ENCODE measurements at places on chromosomes 5 and 9.

DNA sequence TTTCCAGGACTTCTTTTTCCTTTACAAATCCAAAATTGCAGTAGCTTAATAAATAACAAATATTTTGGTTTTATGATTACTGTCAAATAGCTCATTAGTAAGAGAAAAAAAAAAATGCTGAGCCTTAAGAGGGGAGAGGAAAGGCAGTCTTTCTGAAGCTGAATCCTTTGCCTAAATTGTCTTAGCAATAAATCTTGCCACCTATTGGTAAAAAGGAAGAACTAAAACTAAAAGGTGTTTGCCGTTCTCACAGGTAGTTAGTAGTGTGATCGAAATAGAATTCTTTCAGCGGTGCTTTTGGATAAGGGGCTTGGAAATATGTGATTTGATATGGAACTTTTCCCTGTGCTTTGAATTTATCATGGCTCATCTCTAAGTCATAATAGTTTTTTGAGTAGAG, 31.2 kb downstream of the PIK3R1 start:
- no peak for DNase-seq

GRCh38 chr5:124924729-124925128, 178.3 kb upstream of the ZNF608 start:
- DNase-seq: no peak

DNA sequence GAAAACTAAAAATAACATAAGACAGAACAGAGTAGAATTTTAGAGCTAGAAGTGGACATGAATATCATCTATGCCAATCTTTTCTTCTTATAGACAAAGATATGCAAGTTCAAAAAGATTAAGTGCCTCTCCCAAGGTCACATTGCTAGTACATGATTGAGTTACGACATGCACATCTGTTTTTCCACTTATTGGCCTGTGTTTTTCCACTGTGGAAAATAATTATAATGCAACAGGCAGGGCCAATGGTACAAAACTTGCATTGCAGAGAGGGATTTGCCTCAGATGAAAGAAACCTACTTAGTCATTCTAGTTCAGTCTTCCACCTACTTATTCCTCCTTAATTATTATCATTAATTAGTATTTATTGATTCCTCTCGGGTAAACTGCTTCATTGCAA, 407.8 kb upstream of the SGCD start:
- DNase-seq: no peak

- DNase-seq: no peak
Observed at GRCh38 chr5:159182691-159183090, 26.7 kb downstream of the RNF145 start.

DNA sequence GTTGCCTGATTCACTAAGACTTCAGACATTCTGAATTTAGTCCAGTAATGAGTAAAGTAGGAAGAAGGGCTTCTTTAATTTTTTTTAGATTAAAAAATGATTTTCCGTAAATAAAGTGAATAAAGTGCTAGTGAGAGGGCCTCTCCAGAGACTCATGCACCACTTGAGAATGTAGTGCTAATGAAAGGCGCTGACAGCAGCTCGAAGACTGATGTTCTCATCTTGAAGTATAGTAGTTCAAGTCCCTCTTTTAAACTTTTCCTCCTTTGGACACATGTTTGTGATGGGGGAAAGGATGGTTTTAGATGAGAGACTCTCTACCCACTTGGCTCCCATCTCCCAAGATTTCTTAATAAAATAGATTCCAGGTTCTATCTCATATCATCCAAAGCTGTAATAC, 48.5 kb downstream of the G3BP1 start:
- no peak for DNase-seq

DNA sequence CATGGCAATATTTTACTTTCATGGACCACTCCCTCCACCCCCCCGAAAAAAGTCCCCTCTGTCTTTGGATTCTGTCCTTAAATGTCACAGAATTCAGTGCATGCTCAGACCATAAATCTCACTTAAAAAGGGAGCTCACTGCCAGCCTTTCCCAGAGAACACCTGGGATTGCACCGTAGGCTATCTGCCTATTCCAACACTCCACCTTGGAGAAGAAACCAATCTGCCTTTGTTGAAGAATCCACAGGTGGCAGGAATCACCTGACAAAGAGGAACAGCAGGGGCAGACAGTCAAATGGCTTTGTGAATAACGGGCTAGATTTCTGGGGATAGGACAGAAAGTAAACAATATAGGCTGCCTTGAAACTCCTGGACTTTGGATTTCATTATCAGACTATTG, 306.7 kb upstream of the BRINP1 start:
- DNase-seq: no peak

- DNase-seq: no peak
Observed at GRCh38 chr5:125492977-125493376, 746.5 kb upstream of the ZNF608 start.

GRCh38 chr9:135905380-135906258, 1.7 kb downstream of the CAMSAP1 start:
- DNase-seq: no peak

DNA sequence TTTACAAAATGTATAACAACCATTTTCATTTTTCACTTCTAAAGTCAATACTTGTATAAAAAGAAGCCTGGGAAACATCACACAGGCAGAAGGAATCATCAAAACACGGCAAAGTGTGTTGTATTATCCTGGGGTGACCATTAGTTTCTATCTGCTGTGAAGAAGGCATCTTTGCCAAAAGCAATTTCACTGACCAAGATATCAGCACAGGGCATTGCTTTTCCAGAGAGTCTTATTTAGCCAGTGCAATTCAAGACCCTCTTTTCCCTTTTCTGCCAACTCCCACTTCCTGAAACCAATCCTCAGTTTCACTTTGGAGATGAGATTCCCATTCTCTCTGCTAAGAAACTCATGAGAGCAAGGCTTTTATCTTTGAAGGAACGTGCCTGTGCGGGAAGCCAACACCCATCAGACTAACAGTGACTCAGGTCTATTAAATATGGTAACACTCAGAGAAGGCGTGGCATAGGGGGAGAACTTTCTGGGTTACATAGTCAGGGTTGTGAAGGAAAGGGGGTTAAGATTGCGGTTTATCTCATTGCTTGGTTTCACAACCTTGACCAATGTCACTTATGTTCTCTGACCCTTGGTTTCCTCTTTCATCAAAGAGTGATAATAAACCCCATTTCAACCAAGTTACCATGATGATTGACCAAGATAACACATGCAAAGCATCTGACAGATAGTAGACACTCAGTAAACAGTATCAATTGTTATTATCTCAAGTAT, 666.9 kb upstream of the KLF4 start:
- no peak for DNase-seq

DNA sequence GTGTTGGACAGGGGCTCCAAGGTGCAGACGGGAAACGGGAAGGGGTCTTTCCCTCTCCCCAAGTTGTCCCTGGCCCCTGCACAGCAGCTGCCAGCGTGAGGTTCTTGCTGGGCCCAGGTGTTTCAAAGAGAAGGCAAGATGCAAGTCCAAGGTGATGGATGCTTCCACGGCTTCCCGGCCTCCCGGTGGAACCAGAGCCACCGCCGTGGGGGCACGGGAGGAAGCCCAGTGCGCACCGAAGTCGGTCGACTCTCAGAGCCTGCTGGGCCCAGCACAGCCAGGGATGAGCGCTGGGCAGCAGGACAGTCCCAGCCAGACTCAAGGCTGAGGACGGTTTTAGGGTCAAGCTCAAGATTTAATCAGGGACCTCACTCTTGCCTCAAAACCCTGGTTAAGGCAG, 25.2 kb upstream of the BARHL1 start:
- DNase-seq: no peak

DNA sequence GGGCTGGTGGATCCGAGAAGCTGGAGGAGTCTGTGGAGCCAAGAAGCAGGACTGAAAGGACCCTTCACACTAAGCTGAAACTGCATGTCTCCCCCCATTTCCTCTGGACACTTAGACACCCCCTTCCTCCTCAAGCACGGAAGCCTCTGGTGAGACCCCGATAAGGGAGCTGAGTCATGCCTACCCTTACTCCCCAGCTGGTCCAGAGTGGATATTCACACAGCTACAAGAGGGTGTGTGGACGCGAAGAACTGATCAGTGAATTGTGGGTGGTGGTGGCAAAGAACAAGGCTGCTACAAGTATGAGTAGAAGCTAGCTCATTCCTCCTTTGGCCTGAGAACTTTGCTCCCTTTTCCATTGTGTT, 4.3 kb downstream of the TLN1 start:
- no peak for DNase-seq

GRCh38 chr9:113675475-113675941, 200.6 kb upstream of the ZNF618 start:
- DNase-seq: no peak

DNA sequence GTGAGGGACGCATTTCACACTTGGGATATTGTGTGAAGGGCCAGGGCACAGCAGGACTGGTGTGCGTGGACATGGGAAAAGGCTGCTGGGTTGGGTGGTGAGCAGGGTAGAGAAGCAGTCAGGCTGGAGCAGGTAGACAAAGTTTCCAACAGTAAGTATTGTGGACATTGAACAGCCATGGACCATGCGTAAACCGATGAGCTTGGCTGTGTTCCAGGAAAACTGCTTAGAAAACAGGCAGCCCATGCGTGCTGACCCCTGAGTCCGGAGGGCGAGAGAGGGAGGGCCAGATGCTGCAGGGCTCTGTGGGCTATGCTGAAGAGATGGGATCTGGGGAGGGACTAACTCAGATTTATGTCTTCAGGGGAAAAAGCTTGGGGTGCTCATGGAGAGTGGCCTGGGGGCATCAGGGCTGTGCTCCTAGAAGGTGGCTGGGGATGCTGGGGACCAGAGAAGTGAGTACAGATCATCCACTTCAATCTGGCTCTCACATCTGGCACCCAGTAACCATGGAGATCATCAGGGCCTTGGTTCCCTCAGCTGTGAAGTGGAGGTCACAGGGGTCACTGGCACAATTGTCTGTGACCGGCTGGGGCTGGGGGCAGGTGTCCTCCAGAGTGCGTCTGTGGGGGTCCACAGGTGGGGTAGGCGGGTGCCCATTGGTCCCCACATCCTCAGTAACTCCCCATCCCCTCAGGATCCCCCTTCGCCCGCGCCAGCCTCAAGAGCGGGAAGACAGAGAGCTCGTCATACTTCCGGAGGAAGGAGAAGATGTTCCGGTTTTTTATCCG, 93.3 kb downstream of the CACNA1B start:
- DNase-seq: no peak

- DNase-seq: no peak
Observed at GRCh38 chr5:115349001-115349817, 52.8 kb upstream of the CCDC112 start.

GRCh38 chr5:62385816-62386400, 17.8 kb downstream of the DIMT1 start:
- DNase-seq: no peak

DNA sequence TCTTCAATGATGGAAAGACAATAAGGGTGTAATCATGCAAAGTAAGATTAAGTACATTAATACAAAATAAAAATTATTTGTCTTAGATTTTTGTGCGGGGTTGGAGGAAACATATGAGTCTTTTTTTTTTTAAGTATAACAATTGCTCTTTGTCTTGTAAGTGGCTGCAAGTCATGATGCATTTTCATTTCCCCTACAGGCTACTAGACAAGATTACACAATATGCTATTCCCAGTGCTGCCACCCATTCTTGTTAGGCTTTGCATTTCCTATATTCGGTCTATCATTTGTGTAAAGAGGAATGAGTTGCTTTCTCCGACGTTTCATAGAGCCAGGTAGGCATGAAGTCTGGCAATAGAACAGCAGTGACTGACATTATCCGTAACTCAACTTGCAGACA, 294.2 kb upstream of the CYLC2 start:
- DNase-seq: no peak

DNA sequence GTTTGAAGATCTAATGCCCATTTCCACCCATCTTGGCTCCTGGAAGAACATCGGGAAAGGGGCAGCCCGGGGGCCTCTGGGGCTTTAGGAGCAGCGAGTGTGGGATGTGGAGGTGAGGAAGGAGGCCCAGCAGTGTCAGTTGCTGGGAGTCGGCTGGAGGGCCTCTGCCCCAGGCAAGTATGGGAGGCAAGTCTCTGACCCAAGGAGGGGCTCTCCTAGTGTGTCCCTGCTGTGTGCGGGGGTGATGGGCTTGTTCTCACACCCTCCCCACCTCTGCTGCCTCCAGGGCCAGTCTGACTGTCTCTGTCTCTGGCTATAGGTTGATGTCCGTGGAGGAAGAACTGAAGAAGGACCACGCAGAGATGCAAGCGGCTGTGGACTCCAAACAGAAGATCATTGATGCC, 129.7 kb downstream of the DAB2IP start:
- no peak for DNase-seq

GRCh38 chr9:119938871-119939270, 569.6 kb upstream of the BRINP1 start:
- no peak for DNase-seq

- no peak for DNase-seq
Observed at GRCh38 chr9:121199921-121200320, 1.7 kb downstream of the RAB14 start.

- no peak for DNase-seq
Observed at GRCh38 chr5:131019111-131019510, 145.9 kb downstream of the HINT1 start.

- no peak for DNase-seq
Observed at GRCh38 chr5:80238778-80239679, 16.8 kb downstream of the SERINC5 start.

DNA sequence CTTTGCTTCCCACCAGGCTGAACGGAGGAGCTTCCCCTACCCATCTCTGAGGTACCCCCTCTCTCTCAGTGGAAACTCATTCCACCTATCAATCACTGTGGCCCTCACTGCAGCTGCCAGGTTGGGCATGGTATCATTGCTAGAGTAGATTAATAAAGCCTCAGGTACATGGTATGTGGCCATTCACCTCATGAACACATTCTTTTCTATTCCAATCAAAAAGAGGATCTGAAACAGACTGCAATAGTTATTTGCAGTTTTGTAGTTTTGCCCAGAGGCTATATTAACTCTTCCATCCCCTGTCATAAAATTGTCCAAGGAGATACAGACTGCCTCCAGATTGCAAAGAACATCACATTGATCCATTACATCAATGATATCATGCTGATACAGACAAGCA, 85.8 kb upstream of the MVB12B start:
- no peak for DNase-seq

DNA sequence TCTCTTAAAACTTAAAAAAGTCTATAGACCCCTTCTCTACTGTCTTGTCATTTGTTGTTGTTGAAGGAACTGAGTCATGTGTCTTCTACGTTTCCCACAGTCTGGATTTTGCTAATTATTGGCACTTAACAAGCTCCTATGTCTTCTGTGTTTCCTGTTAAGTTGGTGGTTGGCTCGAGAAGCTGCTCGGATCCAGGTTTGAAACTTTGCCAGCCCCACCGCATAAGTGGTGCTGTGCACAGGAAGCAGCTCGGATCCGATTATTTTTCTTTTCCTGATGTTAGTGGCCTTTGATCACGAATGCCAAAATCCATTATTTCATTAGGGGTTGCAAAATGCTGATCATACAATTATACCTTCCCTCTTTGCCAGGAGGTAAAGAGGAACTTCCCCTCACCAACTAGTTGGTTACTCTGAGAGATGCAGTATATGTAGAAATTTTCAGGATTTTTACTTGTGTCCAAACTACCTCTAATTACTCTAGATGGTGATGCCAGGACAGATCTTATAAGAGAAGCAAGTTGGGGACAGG, 186.5 kb downstream of the NSG2 start:
- DNase-seq: no peak

DNA sequence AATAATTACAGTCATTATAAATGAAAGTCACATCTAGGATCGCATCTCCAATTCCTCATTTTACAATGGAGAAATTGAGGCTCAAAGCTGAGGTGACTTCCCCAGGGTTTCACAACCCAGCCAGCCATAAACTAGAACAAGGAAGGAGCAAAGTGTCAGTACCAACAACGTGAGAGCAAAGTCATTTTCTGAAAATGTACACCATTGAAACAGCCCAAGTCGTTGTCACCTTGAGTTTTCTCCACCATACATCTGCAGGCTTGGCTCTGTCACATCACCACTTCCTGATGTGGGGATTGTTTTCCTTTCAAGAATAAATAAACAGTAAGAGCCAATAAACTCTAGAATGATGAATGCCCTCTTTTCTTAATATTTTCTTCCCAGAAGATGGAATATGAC, 184.5 kb upstream of the PTGER4 start:
- DNase-seq: no peak

Data from NCI-H187 treated with DMSO at 0.1 percent for 48 hours (cell line).